Left lobe of liver (tissue), 2 donors: ENCODE measurements at places on chromosomes 12 and 14. TPM values are rescaled to one million over a fixed set of nuclear protein-coding genes. Genes with fewer than 3 reads are reported as not detected.

CCDC175 gene
- not detected for total RNA-seq

DNA sequence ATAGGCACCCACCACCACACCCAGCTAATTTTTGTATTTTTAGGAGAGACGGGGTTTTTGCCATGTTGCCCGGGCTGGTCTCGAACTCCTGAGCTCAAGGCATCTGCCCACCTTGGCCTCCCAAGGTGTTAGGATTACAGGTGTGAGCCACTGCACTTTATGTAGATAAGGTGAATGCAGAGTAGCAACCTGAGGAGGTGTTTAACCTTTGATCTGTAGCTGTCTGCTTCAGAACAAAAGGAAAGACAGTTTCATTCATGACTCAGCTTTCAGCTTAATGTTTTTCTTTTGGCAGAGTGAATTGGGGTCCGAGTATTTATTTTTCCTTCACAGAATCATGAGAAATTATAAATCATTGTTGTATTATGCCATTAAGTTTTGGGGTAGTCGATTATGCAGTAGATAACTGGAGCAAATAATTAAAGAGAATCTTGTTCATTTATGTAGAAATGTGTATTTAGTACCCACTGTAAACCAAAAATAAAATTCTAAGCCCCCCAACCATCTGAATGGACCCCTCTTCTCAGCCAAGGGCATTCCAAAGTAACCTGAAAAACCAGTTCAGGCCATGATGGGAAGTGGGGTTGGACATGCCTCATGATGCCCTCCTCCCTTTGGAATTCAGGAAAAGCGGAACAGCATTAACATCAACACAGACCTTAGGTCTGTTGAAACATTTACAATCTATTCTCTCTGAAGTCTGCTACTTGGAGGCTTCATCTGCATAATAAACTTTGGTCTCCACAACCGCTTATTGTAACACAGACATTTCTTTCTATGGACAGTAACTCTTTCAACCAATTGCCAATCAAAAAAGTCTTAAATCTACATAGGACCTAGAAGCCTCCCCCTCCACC is 10.7 kb upstream of the STX2 start:
- DNase-seq: no peak

GRCh38 chr12:104126548-104126947 is 11.5 kb downstream of the NFYB start:
- DNase-seq: no peak

PHETA1 gene
- 9.4 TPM for total RNA-seq

DNA sequence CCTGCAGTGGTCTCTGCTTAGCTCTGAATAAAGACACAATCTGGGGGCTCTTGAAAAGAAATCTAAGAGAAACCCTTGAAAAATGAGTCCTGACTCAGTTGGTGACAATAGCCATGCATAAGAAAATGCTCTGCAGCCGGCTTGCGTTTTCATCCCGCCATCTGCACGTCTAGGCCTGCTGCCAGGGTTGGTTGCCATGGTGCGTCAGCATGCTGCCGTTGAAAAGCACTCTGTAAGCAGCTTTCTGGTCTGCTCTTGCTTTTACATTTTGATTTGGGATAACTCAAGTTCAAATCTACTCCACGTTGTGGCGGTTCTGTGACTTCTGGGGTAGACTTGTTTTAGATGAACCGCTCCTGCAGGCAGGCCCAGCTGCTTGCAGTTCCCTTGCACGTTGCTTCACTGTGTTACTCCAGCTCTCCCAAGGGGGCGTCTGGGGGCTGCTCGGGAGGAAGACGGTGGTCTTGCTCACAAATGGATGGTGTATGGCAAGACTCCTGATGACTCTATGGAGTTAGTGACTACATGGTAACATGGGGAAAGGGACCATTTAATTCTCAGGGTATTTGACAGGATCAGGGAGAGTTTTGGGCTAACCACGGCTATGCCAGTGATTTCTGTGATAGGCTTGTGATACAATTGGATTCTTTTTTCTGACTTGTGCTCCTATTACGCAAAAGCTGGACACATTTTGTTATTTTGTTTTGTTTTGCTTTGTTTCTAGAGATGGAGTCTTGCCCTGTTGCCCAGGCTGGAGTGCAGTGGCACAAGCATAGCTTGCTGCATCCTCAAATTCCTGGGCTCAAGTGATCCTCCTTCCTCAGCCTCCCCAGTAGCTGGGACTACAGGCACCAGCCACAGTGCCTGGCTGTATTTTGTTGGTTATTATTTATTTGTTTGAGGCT is 15.8 kb downstream of the WNT5B start:
- DNase-seq: no peak

GRCh38 chr12:49478949-49479664 is 59.7 kb upstream of the KCNH3 start:
- no peak for DNase-seq

IL23A gene
- total RNA-seq: 0.43 TPM

PSME2 gene
- 124 TPM for total RNA-seq

DNA sequence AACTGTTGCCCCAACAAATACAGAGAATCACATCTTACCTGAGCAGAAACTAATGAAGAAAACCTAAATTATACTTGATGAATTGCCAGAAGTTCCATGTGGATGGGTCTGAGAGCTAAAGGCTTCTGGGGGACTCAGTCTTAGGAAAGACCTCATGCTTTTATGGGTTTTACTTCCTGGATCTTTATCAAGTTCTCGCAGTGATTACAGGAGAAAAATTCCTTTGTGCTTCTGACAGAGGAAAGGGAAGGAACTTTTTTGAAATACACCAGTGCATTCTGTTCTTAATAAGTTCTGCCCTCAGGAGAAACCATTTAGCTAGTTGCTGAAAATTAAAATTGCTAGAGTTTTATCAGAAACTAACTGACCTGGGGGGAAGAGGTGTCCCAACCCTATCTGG is 203.9 kb upstream of the KITLG start:
- DNase-seq: no peak

DNA sequence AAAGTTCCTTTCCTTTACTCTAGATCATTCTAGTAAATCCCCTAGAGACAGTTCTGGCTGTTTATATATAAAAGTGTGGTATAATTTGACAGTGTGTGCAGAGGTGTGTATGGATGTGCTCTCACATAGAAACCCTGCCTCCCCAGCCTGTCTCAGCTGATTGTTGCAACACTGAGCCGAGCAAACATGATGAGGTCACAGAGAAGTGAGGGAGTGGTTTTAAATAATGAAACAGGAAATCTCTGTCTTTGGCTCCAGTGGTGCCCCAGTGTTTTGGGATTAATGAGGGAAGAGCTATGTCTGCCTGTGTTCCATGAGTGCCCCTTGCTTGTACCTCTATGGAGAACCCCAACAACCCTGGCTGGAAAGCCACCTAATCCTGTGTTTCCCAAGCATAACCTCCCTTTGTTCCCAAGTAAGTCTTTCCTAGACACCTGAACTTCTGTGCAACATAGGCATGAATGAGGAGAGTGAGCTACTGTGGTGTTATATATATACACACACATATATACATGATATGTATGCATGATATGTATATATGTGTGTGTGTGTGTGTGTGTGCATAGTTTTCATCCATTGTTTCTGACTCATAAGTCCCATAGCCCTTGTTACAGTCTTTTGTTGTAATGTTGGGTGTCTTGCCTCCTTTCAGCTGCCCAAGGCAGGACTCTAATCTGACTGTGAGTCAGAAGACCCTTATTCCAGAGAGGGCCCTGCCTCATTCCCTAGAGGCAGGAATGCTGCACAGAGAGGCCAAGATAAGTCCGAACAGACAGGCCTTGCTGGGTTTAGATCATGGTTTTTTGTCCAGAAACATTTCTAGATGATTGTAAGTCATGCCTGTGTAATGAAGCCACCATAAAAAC is 18.0 kb downstream of the TRAF3 start:
- DNase-seq: peak; percentile 72

DNA sequence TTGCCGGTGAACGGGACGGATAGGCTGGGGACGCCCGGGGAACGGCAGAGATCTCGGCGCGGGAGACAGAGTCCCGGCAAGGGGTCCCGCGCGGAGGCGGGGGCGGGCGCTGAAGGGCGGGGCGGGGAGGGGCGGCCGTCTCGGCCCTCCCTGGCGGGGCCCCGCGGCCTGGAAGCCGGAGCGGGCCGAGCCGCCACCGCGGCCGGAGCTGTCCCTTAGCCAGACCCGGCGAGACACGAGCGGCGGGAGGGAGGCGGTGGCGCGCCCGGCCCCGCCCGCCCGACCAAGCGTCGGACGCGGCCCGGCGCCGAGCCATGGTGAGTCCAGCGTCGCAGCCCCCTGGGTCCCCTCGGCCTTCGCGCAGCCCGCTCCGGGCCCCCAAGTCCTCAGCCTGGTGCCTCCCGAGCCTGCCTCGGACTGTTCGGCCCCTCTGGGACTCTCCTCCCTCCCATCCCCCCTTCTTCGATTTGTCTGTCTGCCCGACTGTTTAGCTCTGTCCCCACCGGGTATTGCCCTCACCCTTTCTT is at the start of gene ARHGEF40:
Gene ARHGEF40, plus strand, starts transcription at position 222 of the 527 bp plus-strand sequence. Its CDS starts 93 bp downstream, at position 315.
- peak; percentile 77 for DNase-seq

MYO1A gene
- 0.28 TPM for total RNA-seq

SIX4 gene
- 0.10 TPM for total RNA-seq

DNA sequence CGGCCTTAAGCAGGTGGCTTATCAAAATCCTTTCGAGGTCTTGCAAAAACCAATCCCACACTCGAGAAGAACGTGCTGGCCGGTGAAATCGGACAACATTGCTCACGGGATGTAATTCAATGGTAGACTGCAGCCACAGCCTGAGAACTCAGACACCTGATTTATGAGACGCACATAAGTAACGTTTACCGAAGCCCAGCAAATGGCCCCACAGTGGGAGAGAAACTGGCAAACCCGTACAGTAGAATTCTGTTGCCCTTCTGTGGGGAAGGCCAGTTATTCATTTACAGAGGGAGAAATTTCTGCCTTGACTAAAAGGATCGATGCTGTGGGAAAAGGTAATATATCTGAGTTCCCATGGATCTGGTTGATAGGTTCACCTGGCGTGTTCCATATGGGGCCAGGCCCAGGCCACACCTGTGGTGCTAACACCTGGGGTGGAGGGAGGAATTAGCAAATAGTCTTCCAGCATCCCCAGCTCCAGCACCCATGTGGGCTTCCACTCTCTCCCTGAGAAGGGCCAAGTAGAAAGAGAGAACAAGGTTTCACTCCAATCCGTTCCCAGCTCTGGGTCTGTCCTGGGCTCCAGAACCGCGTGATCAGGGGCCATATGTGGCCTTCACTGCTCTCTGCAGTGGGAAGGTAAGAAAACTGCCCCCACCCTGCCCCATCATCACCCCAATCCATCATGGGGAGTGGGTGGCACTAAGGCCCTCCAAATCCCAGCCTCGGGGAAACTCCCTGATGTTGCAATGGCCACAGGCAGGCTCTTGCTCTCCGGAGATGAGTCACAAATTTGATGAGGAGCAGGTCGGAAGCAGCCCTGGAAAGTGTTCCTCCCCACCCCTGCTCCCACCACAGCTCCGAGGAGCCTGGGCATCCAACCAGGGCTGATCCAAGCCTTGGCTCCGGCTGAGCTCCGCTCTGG is 12.7 kb downstream of the BDKRB1 start:
- DNase-seq: no peak

GRCh38 chr14:38070061-38070588 is 137.6 kb upstream of the SSTR1 start:
- no peak for DNase-seq

GRCh38 chr14:72595152-72595862 is 298.6 kb downstream of the DPF3 start:
- no peak for DNase-seq

DNA sequence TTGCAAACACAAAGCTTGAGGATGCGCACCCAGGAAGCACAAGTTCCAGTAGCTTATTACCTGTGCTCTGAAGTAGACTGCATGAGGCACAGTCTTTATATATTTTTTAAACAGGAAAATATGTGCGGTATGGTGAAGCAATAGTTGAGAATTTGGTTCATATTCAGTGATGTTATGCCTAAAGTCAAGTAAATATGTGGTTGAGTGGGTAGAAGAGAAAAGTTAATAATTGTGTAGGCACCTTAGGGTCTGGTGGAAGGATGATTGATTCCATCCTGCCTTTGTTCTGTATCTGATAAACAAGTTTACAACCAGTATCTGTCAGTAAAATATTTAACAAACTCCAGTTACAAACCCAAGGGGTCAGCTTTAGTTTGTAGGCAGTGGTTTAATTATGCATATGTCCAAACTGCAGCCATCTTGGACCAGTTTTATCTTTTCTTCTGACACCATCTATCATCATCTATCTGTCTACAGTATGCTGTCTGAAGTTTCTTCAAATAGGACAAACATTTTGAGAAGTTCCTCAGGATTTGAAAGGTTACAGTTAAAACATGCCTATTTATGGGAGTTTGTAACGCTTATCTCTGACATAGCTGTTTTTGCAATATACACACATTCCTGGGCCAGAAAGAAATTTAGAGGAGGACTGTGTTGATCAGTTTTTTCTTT is 10.8 kb downstream of the SINHCAF start:
- DNase-seq: no peak

SDR9C7 gene
- not detected for total RNA-seq

DNA sequence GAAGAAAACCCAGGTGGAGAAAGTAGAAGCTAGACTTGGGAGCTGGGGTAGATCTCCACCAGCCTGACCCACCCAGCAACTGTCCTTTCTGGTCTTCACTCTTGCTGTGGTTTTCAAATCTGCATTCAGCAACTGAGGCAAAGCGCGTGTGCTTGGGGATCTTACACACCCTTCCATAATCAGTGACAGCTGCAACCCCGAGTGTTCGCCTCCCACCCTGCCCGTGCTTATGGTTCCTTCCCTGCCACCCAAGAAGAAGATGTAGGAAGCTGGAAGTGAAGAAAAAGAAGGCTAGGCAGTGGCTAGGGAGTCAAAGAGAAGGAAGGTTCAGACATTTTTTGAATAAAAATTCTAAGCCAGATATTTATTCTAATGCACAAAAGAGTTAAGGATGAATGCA is 162.6 kb upstream of the CCND2 start:
- DNase-seq: no peak
